Hippocampal formation (tissue), 2 donors: ENCODE measurements at places on chromosomes 13 and 19.

- no peak for DNase-seq
Measured at GRCh38 chr13:78827471-78827870, 168.5 kb upstream of the OBI1 start.

- no peak for DNase-seq
Measured at GRCh38 chr19:400976-401865, 7.7 kb downstream of the C2CD4C start.

- DNase-seq, result no peak
Measured at GRCh38 chr19:8451885-8452284, 7.1 kb downstream of the HNRNPM start.

- DNase-seq, result no peak
Measured at GRCh38 chr13:79571147-79571546, 90.2 kb downstream of the NDFIP2 start.
